Immature natural killer cell (primary cell): ENCODE measurements at places on chromosomes 3 and 15. TPM values are rescaled to one million over a fixed set of nuclear protein-coding genes. Genes with fewer than 3 reads are reported as not detected.
A peak's percentile ranks its signal among the peaks of the same experiment; 100 is the strongest.

GRCh38 chr3:121126707-121127035 lies 218.7 kb downstream of the STXBP5L start:
- H3K4me3 ChIP-seq: no peak overlapping the region
- no peak for DNase-seq
- H3K27me3 ChIP-seq: no peaks in the 10 kb centered on the region
- no peaks in the 10 kb centered on the region for H3K4me1 ChIP-seq

The GOLGA8J gene
- polyA plus RNA-seq: 0.17 TPM

DNA sequence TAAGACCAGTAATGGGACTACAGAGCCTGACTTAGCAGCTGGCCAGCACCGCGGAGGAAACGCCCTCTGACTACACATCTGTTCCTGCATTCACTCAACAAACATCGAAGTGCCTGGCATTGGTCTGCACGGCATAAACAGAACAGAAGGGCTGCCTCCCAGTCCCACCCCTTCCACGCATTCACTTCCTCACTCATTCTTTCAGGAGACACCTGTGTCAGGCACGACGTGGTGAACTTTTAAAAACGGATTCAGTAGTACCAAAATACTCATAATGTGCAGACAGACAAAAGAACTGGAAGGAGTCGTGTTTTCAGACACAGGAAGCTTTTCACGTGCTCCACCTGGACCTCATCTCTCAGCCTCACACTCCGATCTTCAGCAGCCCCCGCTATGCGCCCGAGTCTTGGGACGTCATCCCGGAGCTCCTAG lies 123.3 kb downstream of the XXYLT1 start:
- H3K4me1 ChIP-seq: peaks cover 68% of the 10 kb centered on the region
- no peaks in the 10 kb centered on the region for H3K36me3 ChIP-seq
- peak; percentile 35 for DNase-seq
- H3K27me3 ChIP-seq: no peaks in the 10 kb centered on the region

The COL8A1 gene
- not detected for polyA plus RNA-seq

DNA sequence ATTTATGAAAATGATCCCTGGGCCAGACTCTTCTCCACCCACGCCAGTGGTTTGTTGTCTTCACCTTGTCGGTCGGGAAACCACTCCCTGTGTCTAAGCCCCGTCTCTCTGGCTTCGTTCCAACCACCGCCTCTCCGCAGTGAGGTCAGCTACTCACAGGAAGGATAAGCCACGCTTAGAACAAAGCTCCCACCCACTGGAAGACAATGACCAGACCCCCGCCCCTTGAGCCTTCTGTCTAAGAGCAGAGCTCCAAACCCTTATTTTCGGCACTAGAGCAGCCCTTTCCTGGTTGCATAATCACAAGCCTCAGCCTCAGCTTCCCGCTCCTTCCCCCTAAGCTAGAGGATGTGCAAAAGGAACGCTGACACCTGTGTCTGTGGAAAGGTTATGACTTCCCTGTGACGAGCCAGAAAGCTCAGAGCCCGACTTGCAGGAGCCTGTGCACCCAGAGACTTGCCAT lies 114.9 kb upstream of the MEF2A start:
- H3K27me3 ChIP-seq: peaks cover 7% of the 10 kb centered on the region
- peaks cover 42% of the 10 kb centered on the region for H3K4me1 ChIP-seq
- DNase-seq: peak; percentile 42
- H3K36me3 ChIP-seq: no peaks in the 10 kb centered on the region
- H3K4me3 ChIP-seq: peak overlapping the region; percentile 60

The GREM1 gene
- polyA plus RNA-seq: not detected

DNA sequence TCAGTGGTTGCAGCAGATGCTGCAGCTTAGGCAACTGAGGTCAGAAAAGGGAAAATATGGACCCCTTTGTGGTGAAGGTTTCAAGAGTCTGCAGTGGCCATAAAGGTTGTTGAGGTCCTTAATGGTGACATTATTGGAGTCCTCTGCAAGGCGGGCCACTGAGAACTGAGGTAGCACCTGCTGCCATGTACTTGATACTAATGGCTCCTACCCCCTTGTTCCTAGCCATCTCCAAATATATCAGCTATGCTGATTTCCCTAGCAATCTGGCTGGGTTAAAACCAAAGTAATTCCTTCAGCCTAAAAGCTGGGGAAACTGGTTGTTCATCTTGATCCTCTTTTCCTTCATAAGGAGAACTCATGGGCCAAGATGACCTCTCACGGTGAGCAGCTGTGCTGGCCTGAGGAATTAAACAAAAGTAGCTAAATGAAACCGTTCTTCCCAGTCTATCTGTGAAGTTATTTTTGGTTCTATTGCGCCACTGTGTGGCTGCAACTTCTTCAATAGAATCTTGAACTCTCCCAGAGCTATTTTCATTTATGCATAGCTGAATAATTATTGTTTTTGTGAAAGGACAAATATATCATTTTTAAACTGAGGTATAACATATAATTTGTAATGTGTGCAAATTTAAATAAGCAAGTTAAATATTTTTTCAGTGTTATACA lies 76.1 kb upstream of the PLSCR4 start:
- no peak overlapping the region for H3K4me3 ChIP-seq
- no peak overlapping the region for H3K27ac ChIP-seq
- H3K4me1 ChIP-seq: no peaks in the 10 kb centered on the region
- H3K36me3 ChIP-seq: no peaks in the 10 kb centered on the region
- no peaks in the 10 kb centered on the region for H3K27me3 ChIP-seq
- no peak for DNase-seq

GRCh38 chr3:124660599-124660998 lies 69.7 kb upstream of the UMPS start:
- H3K27ac ChIP-seq: no peak overlapping the region
- DNase-seq: no peak
- no peak overlapping the region for H3K4me3 ChIP-seq
- H3K27me3 ChIP-seq: peaks cover 18% of the 10 kb centered on the region
- H3K36me3 ChIP-seq: no peaks in the 10 kb centered on the region

The SOX14 gene
- not detected for polyA plus RNA-seq

- H3K4me3 ChIP-seq: no peak overlapping the region
- no peak overlapping the region for H3K27ac ChIP-seq
- DNase-seq: no peak
- no peaks in the 10 kb centered on the region for H3K36me3 ChIP-seq
- no peaks in the 10 kb centered on the region for H3K4me1 ChIP-seq
Observed at GRCh38 chr15:79060175-79060574, 30.4 kb downstream of the RASGRF1 start.

DNA sequence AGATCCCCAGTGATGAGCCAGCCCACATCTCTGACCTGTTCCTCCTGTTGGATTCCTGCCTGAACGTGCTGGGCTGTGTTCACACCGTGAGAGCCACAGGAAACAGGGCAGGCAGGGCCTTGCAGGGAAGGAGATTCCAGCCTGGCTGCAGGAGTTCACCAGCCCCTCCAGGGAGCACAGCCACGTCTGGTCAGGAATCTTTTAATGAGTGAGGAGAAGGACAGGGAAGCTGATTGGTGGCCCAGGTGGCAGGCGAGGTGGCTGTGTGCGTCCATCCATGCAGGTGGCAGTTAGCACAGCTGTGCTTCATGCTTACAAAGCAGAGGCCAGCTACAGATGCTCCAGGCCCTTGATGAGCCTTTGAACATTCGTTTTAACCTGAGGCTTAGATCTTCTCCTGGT lies 10.5 kb downstream of the LRRK1 start:
- peaks cover 5% of the 10 kb centered on the region for H3K27me3 ChIP-seq
- no peak overlapping the region for H3K4me3 ChIP-seq
- no peak overlapping the region for H3K27ac ChIP-seq
- no peaks in the 10 kb centered on the region for H3K4me1 ChIP-seq
- DNase-seq: no peak

The EIF4E3 gene
- 20.0 TPM for polyA plus RNA-seq

The SCG3 gene
- polyA plus RNA-seq: not detected

The C3orf49 gene
- not detected for polyA plus RNA-seq

GRCh38 chr3:184289426-184289938 lies 9.6 kb upstream of the PSMD2 start:
- H3K4me1 ChIP-seq: no peaks in the 10 kb centered on the region
- no peak overlapping the region for H3K27ac ChIP-seq
- H3K27me3 ChIP-seq: peaks cover 4% of the 10 kb centered on the region

The GALNT15 gene
- polyA plus RNA-seq: not detected

The SNX22 gene
- polyA plus RNA-seq: 0.40 TPM

The PLA2G4E gene
- polyA plus RNA-seq: not detected

GRCh38 chr3:133362539-133362938 lies 37.3 kb upstream of the BFSP2 start:
- no peak overlapping the region for H3K4me3 ChIP-seq
- no peak for DNase-seq
- peaks cover 6% of the 10 kb centered on the region for H3K27me3 ChIP-seq
- H3K36me3 ChIP-seq: no peaks in the 10 kb centered on the region
- no peaks in the 10 kb centered on the region for H3K4me1 ChIP-seq
- no peak overlapping the region for H3K27ac ChIP-seq

DNA sequence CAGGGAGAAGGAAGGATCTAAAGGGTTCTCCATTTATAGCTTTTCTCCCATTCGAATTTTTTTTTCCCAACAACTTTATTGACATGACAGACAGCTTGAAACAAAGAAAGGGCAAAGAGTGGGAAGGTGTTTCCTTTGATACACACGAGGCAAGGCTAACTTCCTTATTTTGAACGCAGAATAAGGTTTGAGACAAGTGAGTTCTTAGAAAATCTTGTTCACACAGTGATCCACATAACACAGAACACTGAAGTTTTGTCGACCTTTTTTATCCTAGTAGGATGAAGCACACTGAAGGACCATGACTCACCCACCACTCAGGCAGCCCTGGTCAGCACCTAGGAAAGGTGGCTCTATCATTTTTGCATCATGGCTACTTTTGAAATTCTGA lies 425.8 kb upstream of the MDFIC2 start:
- no peaks in the 10 kb centered on the region for H3K36me3 ChIP-seq
- H3K27ac ChIP-seq: no peak overlapping the region
- no peak overlapping the region for H3K4me3 ChIP-seq
- H3K4me1 ChIP-seq: no peaks in the 10 kb centered on the region
- no peak for DNase-seq

- no peaks in the 10 kb centered on the region for H3K27me3 ChIP-seq
- peaks cover 45% of the 10 kb centered on the region for H3K36me3 ChIP-seq
- H3K4me3 ChIP-seq: no peak overlapping the region
- H3K4me1 ChIP-seq: peaks cover 7% of the 10 kb centered on the region
Observed at GRCh38 chr3:37321377-37321781, 147.0 kb upstream of the LRRFIP2 start.

The RBMS3 gene
- not detected for polyA plus RNA-seq

The GNB5 gene
- polyA plus RNA-seq: 22.3 TPM

The REC114 gene
- polyA plus RNA-seq: not detected

DNA sequence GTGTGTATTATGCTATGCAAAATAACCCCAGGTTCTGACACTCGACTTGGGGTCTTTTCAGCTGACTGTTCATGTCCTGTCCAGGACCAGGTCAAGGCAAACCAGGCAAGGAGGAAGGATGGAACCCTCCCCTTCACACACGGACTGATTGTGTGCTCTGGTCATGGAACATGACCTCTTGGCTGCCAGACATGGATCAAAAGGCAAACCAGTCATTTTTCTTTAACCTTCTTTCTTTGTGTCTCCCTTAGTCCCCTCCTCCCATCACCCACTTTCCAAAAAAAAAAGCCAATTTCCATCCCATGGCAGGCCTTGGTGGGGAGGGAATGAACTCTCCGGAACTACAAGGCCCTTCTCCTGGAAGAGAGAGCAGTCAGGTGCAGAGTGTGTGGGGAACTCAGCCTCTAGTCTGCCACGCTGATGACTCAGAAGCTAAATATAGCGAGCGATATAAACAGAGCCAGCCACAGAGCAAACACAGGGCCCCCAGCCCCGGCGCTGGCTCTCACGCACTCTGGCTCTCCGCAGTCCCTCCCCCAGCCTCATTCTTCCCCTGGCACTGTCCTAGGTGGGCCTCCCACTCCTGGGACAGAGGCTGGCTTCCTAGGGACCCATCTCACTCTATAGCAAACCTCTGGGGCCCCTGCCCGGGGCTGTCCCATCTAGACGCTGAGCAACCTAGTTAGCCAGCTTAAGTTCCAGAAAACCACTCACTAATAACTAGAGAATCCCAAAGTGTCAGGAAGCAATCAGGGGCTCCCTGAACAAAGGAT lies 10.0 kb downstream of the BMF start:
- peaks cover 2% of the 10 kb centered on the region for H3K27me3 ChIP-seq
- no peak for DNase-seq
- H3K4me3 ChIP-seq: no peak overlapping the region
- H3K36me3 ChIP-seq: no peaks in the 10 kb centered on the region
- H3K4me1 ChIP-seq: peaks cover 14% of the 10 kb centered on the region
- no peak overlapping the region for H3K27ac ChIP-seq

DNA sequence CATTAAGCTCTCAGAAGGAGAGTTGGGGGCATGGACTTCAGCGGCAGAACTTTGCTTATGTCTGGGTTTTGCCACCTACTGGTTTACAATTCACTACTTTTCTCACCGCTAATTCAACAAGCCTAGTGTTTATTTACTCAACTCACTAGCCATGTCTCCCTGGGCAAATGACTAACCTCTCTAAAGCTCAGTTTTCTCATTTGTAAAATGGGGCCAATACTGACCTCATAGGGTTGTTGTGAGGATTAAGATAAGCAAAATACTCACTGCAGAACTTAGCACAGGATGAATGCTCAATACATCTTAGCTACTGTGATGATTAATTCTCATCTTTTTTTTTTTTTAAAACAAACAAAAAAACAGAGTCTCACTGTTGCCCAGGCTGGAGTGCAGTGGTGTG lies 106.3 kb downstream of the CADPS start:
- no peaks in the 10 kb centered on the region for H3K36me3 ChIP-seq
- no peaks in the 10 kb centered on the region for H3K27me3 ChIP-seq
- no peak for DNase-seq
- H3K4me1 ChIP-seq: no peaks in the 10 kb centered on the region
- no peak overlapping the region for H3K27ac ChIP-seq

DNA sequence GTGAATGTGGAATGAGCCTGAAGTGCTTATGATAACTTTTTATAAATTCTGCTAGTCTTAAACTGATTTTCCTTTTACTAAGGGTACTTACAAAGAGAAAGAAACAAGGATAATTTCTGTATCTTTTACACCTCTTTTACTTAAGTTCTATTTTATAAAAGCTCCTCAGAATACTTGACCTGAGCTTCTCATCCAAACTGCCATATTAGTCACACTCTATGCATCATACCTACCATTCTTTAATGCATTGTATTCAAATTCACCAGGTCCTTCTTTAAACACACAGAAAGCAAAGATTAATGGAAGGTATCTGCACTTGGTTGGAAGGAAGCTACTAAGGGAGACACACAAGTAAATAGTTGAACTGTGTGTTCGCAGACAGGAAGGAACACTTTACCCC lies 1.6 kb upstream of the TOPAZ1 start:
- no peak overlapping the region for H3K4me3 ChIP-seq
- no peak overlapping the region for H3K27ac ChIP-seq
- H3K4me1 ChIP-seq: peaks cover 6% of the 10 kb centered on the region
- H3K27me3 ChIP-seq: peaks cover 6% of the 10 kb centered on the region
